ENCODE measurements at places on chromosomes 7 and 10.

GRCh38 chr10:24341371-24341770 lies 132.4 kb downstream of the KIAA1217 start:
- no peak for DNase-seq

DNA sequence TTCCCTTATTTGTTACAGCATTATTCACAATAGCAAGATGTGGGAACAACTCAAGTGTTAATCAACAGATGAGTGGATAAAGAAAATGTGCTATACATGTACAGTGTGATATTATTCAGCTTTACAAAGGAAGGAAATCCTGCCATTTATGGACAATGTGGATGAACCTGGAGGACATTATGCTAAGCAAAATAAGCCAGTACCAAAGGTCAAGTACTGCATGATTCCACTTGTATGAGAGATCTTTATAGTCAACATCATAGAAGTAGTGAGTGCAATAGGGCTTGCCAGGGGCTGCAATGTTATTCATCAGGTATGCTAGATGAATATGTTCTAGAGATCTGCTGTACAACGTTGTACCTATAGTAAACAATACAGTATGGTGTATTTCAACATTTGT lies 138.5 kb upstream of the AGR3 start:
- no peak for DNase-seq

- no peak for DNase-seq
Measured at GRCh38 chr7:134720091-134720935, 59.1 kb upstream of the CALD1 start.

DNA sequence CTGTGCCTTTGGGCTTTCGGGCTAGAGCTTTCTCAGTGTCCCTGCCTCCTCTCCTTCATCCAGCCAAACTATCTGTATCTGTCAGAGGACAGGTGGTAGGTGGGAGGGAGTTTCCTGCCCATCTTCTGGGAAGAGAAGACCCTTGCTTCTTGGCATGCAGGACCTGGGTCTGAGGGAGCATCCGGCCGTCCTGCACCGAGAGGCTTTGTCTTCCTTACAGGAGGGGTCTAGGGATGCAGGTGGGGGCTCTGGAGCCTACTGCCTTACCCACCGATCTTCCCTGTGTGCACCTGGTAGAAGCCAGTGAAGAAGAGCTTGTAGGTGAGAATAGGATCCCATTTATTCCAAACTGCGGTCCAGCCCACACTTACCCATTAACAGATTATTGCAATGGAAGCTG lies 5.8 kb upstream of the KLF6 start:
- no peak for DNase-seq

GRCh38 chr7:149610441-149611011 lies 112.9 kb upstream of the ZNF746 start:
- no peak for DNase-seq

DNA sequence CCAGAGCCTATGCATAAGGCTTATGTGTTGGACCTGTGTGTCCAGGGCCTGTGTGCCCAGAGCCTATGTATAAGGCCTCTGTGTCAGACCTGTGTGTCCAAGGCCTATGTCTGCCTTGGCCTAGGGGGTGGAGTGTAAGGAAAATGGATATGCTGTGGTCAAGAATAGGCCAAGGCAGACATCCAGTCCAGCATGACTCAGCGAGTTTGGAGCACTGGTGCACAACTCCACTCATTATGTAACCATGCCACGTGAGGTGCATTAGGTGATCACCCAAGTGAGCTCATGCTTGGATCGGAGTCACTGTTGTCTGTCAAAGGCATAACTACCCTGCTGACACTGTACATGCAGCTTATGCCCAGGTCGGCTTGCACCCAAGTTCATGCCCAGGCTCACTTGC lies 238.9 kb downstream of the CACNA2D1 start:
- DNase-seq = no peak

All from activated effector memory CD4-positive, alpha-beta T cell treated with Interleukin-2 at 50 U/mL for 16 hours (primary cell).